ENCODE measurements at places on chromosomes 7 and 10.

GRCh38 chr7:124689523-124689922 is 76.1 kb downstream of the GPR37 start:
- no peak for DNase-seq

- DNase-seq: no peak
Measured at GRCh38 chr7:48511080-48511479, 339.8 kb downstream of the ABCA13 start.

GRCh38 chr10:74851831-74852230 is 25.4 kb downstream of the KAT6B start:
- DNase-seq: no peak

DNA sequence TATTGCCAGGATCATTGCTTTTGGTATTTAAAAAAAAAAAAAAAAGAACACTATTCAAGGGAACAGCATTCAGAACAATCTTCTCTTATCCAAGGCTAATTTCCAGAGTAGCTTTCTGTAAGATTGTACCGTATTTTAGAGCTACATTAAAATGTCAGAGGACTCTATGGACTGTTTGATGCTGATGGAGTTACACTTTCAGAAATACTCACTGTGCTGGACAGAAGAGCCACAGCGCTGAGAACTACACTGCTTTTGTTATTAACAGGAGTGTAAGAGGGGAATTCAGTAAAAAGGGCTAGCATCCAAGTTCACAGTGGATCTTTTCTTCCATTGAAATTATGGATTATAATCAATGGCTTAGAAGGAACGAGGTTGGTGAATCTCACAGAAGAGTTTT is 247.7 kb downstream of the AHR start:
- DNase-seq: no peak

DNA sequence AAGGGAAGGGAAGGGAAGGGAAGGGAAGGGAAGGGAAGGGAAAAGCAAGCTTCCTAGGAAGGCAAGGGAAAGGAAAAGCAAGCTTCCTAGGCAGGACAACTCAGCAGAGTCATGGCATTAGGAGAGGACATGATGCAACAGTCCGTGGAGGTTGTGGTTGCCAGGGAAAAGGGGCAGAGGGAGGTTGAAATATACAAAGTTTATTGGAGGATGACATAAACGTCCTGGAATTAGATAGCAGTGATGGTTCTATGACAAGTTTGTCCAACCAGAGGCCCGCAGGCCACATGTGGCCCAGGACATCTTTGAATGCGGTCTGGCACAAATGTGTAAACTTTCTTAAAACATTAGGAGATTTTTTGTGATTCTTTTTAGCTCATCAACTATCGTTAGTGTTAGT is 59.8 kb upstream of the OPN4 start:
- no peak for DNase-seq

DNA sequence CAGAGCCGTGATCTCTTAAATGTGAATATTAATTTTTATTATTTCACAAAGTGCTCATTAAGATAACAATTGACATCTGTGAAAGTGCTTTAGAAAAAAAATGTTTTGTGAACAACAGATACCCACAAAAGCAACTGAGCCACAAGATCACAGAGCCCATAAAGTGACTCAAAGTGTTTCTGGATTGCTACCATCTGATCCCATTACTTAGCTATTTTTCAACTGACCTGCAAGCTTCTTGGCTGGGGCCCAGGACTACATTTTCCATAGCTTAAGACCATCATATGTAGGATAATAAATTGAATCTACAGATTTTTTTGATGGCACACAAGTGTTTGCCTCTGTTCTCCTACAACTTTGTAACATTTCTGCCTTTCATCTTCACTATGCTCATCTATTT is 674.4 kb downstream of the PHTF2 start:
- no peak for DNase-seq

- no peak for DNase-seq
Measured at GRCh38 chr7:105924945-105925344, 38.1 kb upstream of the CDHR3 start.

Measured in right cardiac atrium (tissue), 5 donors.